EH (cell line): ENCODE measurements at places on chromosomes 3 and 15.

GRCh38 chr3:178851564-178851963, 220.0 kb downstream of the ZMAT3 start:
- no peak for DNase-seq

DNA sequence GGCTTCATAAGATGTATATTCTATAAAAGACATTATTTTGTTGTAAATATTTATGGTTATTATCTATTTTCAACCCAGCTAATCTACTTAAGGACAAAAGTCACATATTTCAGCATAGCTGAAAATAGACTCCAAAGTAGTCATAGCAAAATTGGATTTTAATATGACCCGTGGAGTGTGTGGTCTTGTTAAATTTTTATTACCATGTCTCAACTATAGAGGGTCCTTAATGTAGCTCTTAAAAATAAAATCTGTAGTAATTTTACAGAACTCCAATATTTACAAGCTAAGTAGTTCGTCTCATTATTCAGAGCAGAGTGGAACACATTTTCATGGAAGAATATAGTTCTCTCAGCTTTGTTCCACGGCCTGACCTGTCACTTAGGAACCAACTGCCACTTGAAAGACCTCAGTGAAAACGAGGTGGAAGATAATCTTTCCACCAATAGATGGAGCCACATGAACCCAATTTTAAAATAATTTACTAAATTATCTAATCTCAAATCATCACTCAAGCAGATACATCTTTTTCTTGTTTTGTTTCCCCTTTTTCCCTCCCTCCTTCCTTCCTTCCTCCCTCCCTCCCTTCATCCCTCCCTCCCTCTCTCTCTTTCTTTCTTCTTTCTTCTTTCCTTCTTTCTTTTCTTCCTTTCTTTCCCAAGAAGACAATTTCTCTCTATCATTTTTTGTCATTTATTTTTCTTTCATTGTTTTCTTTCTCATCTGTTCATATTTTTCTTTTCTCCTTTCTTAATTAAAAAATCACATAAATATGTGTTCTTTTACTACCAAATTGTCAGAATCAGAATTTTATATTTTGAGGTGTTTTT, 97.2 kb downstream of the CLDN1 start:
- DNase-seq = peak; percentile 57

DNA sequence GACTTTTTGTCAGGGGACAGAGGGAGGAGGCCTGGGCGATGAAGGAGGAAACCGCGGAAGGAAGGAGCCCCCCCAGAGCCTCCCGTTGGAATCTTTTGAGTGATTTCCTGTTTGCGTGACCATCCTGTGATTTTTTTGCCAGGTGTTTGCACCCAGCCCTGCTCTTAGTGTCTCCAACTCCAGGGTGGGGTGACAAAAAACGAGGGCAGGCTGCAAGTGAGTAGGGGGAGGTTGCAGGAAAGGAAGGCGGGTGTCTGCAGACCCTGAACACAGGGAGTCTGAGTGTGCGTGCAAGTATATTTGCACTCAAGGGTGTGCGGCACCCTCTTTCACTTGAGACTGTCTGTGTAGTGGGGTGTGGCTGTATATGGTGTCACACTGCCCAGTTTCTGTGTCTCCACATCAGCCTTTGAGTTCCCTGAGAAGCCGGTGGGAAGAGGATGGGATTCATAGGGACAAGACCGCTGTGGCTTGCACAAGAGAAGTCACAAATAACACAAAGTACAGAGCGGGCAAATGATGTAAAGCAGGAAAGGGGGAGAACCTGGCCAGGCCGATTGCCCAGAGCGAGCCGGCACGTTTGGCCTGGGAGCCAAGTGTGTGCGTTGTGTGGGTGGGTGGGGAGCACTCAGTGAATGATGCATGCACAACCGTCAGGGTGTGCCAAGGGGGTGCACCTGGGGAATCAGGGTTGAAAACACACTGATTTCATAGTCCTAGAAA, 6.6 kb downstream of the ISLR2 start:
- no peak for DNase-seq

- peak; percentile 74 for DNase-seq
Measured at GRCh38 chr15:82100111-82100929, 54.5 kb upstream of the MEX3B start.

GRCh38 chr3:150765949-150766720, 3.2 kb upstream of the SIAH2 start:
- peak; percentile 62 for DNase-seq

DNA sequence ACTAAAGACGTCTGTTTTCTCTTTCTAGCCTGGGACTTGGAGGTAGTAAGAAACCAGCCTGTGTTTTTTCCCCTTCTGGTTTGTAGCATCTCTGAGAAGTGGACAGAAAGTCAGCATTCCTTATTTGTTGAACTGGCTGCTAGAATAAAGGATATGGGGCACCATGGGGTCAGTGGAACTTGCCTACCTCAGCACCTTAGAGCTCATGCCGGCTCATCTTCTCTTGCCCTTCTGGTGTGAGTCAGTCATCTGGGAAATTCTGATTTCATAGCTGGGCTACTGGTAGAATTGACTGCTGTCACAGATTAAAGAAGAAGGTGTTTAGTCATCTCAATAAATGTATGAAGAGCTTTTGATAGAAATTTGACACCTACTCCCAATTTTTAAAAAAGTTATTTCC, 202.7 kb upstream of the TOPAZ1 start:
- DNase-seq = no peak

GRCh38 chr15:35595656-35596055, 49.7 kb upstream of the DPH6 start:
- DNase-seq = no peak
